ENCODE measurements at places on chromosomes 4 and X.

- DNase-seq = no peak
These were observed 18.7 kb downstream of the NAT8L start for GRCh38 chr4:2077537-2078460.

GRCh38 chrX:67725471-67725870, 181.7 kb downstream of the AR start:
- no peak for DNase-seq

DNA sequence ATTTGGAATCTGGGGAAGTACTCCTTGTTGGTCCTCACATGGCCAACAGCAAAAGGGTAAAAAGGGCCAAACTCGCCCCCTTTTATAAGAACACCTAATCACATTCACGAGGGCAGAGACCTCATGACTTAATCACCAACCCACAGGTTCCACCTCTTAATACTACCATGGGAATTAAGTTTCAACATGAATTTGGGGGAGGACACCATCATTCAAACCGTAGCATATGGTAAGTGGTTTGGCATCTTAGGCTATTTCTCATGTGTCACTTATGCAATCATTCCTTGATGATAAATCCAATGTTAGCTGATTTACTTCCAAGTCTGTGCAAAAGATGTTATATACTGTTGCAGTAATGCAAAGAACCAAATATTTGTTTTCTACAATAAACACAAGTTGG, 302.9 kb upstream of the FAM241A start:
- DNase-seq = peak; percentile 39

DNA sequence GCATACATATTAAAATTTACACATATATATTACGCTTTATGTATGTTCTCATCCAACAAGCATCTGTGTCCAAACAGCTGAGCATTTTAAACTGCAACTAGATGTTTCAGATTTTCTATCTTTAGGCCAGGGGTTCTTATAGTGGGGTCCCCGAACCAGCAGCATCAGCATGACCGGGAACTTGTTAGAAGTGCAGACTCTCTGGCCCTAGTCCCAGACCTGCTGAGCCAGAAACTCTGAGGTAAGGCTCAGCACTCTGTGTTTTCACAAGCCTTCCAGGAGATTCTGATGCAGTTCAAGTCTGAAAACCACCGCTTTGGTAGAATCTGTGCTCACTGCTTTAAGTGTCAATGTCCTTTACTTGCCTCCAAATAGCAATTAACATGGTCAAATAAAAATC, 266.2 kb upstream of the CASK start:
- no peak for DNase-seq

GRCh38 chr4:39263895-39264294, 81.6 kb downstream of the WDR19 start:
- DNase-seq = no peak

GRCh38 chrX:123188081-123188480, 4.0 kb downstream of the GRIA3 start:
- peak; percentile 67 for DNase-seq

DNA sequence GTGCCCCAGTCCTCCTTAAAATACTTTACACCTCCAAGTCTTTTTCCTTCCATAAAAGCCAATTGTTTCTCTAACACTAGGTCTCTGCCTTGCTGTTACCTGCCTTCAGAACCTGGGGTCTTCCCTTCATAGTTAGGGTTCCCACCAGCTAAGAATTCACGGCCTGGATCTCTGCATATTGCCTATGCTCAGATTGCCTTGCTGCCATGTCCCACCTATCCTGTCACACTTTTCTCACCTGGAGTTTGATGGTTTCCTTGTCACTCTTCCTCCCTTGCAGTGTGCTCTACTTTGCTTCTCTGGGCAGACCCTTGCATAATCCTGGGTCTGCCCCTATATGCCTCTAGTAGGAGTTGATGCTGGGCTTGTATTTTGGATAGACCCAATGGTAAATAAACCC, 36.6 kb upstream of the TMPRSS11E start:
- no peak for DNase-seq

- no peak for DNase-seq
These were observed 268.9 kb upstream of the KCNIP4 start for GRCh38 chr4:22217480-22217879.

DNA sequence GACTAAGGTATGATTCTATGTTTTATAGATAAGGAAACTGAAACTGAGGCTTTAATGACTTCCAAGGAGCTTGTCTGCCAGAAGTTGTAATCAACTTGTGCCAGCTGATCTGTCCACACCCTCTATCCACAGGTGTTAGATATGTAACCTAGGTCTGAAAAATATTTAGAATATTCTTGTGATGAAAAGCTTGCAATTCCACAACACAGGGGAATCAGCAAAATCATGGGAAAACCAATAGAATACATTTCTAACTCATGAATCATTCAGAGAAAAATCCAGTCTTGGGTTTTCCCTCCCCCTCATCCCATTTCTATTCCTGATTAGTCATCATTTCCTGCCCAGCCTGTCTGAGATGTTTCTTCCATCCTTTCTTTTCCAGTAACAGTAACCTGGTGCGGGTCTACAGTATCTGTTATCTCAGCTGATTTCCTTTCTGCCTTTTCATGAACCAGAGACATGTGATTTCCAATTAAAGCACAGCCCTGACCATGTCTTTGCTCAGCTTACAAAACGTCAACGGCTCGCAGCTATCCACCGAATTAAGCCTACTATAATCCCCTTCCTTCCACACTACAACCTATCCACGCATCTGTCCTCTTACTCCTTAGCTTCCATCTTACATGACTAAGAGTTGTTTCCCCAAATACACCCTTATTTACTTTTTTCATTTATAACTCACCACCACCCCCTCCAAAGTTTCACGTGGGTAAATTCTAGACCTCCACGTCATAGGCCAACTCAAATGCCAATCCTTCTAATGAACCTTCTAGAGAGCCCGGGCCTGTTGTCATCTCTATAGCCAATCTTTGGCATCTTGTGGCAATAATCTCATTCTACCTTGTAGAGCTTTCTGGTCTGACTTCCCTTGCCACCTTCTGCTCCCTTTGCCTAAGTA, 961 bp upstream of the NOCT start:
- peak; percentile 95 for DNase-seq

DNA sequence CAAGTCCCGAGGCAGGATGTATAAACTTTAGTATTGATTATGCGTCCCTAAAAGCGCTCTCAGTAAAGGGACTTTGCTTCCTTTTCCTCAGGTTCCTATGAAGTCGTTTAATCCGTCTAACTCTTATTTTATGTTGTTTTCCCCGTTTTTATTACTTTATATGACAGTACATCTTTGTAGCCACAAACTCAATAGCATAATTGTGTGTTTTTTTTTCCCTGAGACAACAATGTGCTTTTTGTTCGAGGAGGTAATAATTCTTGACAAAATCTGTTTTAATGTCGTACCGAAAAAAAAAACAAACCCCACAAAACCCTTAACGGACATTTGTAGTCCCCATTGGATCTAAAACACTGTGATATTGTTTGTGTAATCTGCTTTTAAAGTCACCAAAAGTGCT, 17.9 kb upstream of the PPP2R3B start:
- DNase-seq = no peak

DNA sequence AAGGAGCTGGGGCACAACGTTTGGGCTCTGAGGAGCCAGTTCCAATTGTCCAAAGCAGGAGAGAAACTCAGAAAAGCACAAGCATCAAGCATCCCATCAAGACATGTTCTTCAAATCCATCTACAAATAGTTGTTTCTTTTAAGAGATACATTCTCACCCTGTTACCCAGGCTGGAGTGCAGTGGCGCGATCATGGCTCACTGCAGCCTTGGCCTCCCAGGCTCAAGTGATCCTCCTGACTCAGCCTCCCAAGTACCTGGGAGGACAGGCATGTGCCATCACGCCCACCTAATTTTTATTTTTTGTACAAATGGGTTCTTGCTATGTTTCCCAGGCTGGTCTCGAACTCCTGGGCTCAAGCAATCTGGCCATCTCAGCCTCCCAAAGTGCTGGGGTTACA, 18.1 kb downstream of the NELFA start:
- no peak for DNase-seq

DNA sequence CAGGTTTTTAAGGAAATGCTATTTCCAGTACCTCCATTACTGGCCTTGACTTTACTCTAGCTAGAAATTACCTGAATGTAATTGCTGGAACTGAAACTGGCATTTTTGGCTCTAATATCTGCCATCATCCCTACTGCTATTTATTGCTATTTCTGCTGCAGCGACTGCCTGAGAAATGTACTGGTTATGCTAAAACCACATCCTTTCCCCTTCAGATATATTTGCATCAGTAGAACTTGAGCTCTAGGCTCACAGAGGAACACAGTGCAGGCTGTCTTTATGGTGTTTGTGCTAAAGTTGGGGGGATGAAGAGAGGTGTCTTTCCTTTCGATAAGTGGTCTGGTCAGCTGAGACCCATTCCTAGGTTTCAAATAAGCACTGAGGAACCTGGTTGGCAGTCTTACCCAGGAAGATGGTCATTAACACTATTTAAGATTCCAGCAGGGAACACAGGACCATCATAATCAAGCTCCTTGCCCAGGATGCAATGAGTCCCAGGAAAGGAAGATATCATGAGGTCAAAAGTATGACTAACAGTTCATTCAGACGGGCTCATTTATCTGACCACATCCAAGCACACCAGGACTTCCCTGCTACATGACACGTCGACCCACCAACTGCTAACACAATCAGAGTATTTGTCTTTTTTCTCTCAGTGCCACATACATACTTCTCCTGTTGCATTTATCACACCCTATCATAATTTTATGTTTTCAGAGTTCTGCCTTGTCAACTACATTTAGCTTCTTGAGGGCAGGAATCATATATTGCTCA, 137.4 kb downstream of the GABRA3 start:
- DNase-seq = no peak

GRCh38 chrX:40474205-40474626, 106.6 kb upstream of the ATP6AP2 start:
- peak; percentile 43 for DNase-seq

DNA sequence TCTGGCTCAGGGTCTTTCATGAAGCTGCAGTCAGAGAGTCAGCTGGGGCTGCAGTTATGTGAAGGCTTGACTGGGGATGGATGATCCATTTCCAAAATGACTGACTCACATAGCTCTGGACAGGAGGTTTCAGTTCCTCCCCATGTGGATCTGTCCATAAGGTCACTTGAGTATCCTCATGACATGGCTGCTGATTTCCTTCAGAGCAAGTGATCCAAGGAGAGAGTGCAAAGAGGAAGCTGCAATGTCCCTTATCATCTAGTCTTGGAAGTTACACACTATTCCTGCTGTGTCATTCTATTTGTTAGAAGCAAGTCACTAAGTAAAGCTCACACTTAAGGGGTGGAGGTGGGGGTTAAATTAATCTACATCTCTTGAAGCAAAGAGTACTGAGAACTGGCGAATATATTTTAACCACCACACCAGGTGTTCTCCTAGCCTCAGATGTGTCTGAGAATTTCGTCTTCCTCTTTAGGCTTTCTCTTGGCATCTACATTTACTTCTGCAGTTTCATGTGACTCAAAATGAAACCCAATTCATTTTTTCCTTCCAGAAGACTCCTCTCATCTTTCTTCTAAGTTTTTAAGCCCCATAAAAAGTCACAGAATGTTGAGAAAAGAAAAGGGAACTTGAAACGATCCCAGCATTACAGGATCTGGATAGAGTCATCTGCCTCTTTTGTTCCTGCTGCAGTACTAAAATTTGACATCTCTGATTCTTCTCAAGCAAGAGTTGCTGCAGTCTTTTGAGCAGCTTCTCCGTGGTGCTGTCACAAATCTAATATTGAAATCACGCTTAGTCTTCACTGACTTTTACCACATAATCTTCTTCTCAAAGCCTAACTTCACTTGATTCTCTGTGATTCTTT, 3.8 kb upstream of the GRPR start:
- DNase-seq = no peak

GRCh38 chrX:57282568-57282967, 3.9 kb upstream of the FAAH2 start:
- DNase-seq = no peak

- no peak for DNase-seq
These were observed 200.9 kb upstream of the ARHGEF9 start for GRCh38 chrX:63985906-63986305.

- DNase-seq = no peak
These were observed 2.4 kb downstream of the CNKSR2 start for GRCh38 chrX:21376636-21377035.

GRCh38 chr4:125097729-125098128, 217.0 kb upstream of the FAT4 start:
- DNase-seq = peak; percentile 39

DNA sequence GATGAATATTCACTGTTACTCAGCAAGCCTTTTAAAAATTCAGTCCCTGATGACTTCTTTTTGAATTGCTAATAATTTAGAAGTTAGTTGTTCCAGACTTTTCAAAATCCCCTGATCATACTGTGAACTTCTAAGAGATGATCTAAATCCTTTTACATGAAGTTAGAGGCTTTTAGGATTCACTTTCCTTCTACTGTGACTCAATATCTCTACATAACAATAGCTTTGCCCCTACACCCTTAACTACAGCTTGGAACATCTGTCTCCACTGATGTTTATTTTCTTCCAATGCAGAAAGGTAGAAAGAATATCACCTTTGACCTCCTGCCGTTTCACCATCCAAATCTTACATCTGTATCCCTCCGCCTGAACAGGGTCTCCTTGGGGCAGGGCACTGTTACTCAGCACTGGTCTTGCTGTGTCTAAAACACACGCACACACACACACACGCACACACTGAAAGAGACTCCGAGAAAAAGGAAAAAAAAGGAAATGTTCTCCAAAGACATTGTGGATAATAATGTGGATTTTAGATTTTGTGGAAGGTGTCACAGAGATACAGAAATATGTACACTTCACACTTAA, 111.6 kb upstream of the GPRIN3 start:
- no peak for DNase-seq

DNA sequence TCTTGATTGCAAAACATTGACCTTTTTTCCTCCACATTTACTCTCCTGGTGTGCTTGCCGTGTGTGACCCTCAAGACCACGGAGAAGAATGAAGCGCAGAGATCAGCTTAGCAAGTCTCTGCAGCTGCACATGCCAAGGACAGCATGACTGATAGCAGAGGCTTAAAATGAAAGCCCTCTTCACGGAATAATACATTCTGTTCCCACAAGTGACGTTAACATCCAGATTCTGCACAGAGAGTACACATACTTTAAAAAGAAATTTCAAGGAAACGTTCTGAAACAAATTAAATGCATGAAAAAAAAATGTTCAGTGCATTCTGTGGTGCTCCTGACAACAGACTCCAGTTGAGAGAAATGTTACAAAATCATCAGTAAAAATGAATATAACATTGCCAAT, 60.9 kb downstream of the SLC7A11 start:
- DNase-seq = peak; percentile 39

- DNase-seq = no peak
These were observed 39.1 kb downstream of the NAF1 start for GRCh38 chr4:163127621-163128020.

- DNase-seq = no peak
These were observed 97.6 kb downstream of the CASK start for GRCh38 chrX:41825796-41826195.

- DNase-seq = no peak
These were observed 135.3 kb downstream of the CPZ start for GRCh38 chr4:8727546-8728510.

GRCh38 chrX:102042372-102043325, 82.8 kb upstream of the TCEAL2 start:
- DNase-seq = no peak

DNA sequence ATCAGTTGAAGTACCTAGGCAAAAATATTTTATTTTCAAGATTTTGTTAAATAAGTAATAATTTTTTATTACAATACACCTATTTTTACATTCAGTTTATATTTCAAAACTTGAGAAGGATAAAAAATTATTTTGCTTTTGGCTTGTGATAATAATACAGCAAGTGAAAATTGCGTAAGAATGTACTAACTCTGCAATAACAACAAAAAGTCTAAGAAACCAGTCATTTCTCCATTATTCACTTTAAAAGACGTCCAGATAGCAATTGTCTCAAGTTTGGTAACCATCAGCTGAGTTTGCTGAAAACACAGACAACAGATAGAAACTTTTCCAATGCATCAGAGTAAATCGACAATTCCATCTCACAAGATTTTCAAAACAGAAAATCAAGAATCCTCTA, 12.1 kb downstream of the CXCL8 start:
- DNase-seq = no peak

Measured in fibroblast of skin of abdomen (primary cell).